Ureter (tissue), 1 donor: ENCODE measurements at places on chromosomes 5 and 9. TPM values are rescaled to one million over a fixed set of nuclear protein-coding genes. Genes with fewer than 3 reads are reported as not detected.

Gene RLN2
- total RNA-seq: 0.55 TPM

DNA sequence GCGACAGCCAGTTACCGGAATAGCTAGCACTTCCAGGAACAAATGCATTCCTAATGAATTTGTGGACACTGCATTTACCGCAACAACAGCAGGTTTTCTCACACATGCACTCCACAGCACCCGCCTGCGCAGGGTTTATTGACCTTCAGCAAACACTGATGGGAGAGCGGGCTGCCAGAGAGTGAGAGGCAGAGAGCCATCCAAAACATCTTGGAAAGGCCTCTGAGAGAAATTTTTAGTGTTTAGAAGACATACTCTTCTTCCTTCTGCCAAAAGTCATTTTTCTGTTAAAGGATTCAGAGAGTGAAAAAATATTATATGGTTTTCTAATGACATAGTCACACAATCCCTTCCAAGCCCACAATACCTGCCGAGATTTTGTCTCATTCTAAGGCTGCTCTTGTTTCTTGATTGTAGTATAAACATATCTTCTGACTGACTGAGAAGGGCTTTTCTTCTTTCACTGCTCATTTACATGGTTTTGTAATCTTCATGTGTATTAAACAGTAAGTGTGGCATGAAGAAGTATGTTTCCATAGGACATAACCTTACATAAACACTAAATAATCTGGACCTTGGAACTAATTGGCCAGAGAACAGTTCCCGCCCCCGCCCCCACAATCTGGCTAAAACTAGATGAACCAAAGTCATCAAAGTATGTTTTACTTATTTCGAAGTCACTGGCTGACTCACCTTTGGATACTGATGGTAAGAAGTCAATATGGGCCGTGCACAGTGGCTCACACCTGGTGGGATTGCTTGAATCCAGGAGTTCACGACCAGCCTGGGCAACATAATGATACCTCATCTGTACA is 432.5 kb upstream of the MEF2C start:
- DNase-seq: no peak

- no peak for DNase-seq
Measured at GRCh38 chr5:73858054-73858453, 232.1 kb downstream of the ARHGEF28 start.

GRCh38 chr9:38380872-38381534 is 11.5 kb upstream of the ALDH1B1 start:
- DNase-seq: no peak

- no peak for DNase-seq
Measured at GRCh38 chr5:127840198-127840524, 137.0 kb downstream of the CCDC192 start.

DNA sequence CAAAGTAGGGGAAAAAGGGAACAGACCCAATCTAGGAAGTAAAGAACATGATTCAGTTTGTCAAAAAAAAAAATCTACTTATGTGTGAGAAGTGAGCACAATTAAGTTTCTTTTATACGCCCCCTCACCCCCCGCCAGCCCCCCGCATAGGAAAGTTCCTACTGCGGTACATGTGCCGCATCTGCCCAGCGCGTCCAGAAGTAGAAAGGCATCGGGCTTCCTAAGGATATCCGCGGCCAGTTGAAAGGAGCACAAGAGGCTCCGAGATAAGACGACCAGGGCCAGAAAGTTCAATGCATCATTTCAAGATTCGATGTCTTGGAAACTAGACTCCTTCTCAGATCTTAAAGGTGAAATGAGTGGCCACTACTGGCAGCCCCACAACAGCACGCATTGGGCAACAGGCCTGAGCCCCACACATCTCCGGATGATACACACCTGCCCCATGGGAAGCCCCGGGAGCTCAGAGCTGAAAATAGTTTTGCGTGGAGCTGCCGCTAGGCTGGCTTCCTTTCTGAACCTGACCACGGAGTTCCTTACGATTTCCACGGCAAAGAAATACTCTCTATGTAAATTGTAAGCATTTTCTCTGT is 203.9 kb downstream of the RAB3C start:
- DNase-seq: no peak
